ENCODE measurements at places on chromosomes 2 and 18. TPM values are rescaled to one million over a fixed set of nuclear protein-coding genes. Genes with fewer than 3 reads are reported as not detected.
A peak's percentile ranks its signal among the peaks of the same experiment; 100 is the strongest.

The AMER3 gene
- total RNA-seq, result not detected

The EFEMP1 gene
- total RNA-seq, result not detected

The CAPN14 gene
- total RNA-seq, result 0.24 TPM

The SETBP1 gene
- total RNA-seq, result 2.3 TPM

The EVA1A gene
- total RNA-seq, result 7.4 TPM

GRCh38 chr2:187302116-187302515 lies 145.9 kb downstream of the CALCRL start:
- no peak for DNase-seq

- DNase-seq, result peak; percentile 80
Measured at GRCh38 chr2:71277536-71278103, 50.7 kb upstream of the PAIP2B start.

DNA sequence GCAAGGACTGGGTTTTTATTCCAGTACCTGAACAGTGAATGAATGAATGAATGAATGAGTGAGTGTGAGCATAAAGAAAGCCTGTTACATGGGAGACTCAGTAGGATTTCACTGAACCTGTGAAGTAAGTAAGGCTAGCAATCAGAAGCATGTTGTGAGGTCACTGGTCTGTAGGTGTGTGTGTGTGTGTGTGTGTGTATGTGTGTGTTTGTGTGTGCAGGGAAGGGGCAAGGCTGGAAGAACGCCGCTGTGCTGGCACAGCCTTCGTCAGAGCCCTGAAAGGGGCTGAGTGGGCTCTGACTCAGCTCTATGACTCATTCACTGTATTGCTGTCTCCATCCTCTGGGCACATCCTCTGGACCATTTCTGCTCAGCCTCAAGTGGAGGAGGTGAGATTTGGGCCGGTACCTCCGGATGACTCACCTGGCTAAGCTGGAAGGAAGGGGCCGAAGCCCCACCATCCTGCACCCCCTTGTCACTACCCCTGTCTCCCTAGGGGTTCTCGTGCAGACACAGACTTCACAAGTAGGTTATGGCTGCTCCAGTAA lies 51.4 kb upstream of the MRPL33 start:
- peak; percentile 48 for DNase-seq

GRCh38 chr2:204133476-204133875 lies 196.9 kb downstream of the ICOS start:
- no peak for DNase-seq

- peak; percentile 4 for DNase-seq
Measured at GRCh38 chr18:2686349-2686968, 30.9 kb downstream of the SMCHD1 start.

DNA sequence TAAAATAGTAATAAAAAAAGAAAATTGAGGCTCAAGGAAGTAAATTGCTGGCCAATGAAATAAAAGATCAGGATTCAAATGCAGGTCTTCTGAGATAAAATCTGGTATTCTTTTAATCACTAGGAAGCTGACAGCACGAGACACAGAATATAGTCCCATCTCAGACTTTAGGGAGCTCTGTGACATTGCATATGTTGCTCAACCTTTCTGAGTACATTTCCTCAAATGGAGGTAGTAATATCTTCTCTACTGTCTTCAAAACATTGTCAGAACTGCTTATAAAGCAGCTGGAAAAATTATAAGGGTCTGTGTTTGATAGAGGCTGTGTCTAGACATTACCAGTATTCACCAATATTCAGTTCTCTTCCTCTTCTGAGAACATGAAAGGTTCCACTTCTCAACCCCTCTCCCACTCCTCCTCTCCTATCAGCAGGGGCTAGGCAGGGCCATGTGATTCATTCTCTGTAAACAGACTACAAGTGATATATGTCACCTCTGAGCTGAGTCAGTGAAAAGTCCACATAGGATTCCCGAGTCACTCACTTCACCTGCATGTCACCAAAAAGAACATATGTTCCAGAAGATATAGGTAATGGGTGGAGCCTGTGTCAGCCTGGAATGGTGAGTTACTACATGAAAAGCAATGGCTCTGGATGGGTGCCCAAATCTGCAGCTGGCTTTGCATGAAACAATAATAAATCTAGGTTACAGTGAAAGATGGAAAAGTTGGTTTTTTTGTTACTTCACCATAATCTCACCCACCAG lies 7.1 kb downstream of the KCNE4 start:
- no peak for DNase-seq

- DNase-seq, result peak; percentile 25
Measured at GRCh38 chr2:71603851-71604725, 150.7 kb downstream of the DYSF start.

- DNase-seq, result no peak
Measured at GRCh38 chr2:38013158-38013752, 62.7 kb downstream of the CYP1B1 start.

DNA sequence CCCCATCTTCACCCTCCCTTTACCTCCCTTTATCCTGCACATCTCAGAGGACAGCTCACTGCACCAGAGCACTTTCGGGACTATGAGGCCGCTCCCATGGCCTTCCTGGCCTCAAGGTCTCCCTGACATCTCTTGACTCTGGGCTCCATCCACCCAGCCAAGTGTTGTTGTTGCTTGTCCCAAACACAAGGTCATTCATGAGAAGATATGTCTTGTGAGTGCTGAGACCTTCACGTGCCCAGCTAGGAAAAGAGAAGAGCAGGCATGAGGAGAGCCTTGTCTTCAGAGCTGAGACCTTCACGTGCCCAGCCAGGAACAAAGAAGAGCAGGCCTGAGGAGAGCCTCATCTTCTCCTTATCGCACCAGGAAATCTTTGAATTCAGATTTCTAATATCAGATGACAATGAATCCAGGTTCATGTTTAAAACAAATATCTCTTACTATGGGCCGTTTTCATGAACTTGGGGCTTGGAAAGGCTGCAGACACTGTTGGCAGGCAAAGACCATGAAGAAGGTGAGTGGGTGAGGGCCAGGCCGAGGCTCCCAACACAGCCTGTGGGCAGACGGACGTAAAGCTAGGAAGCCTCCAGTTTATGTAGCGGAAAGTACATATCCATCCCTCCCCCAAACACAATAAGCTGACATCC lies 256.1 kb downstream of the NDUFA10 start:
- peak; percentile 30 for DNase-seq

GRCh38 chr2:212050871-212051270 lies 487.7 kb downstream of the ERBB4 start:
- DNase-seq, result no peak

- DNase-seq, result peak; percentile 33
Measured at GRCh38 chr18:57581301-57581934, 5.1 kb downstream of the FECH start.

GRCh38 chr18:52408800-52409302 lies 68.9 kb downstream of the DCC start:
- peak; percentile 96 for DNase-seq

All from SK-MEL-5 (cell line).